ENCODE measurements at places on chromosomes 12 and 14.
A peak's percentile ranks its signal among the peaks of the same experiment; 100 is the strongest.

GRCh38 chr14:29804481-29805266, 123.0 kb downstream of the PRKD1 start:
- no peak for DNase-seq

DNA sequence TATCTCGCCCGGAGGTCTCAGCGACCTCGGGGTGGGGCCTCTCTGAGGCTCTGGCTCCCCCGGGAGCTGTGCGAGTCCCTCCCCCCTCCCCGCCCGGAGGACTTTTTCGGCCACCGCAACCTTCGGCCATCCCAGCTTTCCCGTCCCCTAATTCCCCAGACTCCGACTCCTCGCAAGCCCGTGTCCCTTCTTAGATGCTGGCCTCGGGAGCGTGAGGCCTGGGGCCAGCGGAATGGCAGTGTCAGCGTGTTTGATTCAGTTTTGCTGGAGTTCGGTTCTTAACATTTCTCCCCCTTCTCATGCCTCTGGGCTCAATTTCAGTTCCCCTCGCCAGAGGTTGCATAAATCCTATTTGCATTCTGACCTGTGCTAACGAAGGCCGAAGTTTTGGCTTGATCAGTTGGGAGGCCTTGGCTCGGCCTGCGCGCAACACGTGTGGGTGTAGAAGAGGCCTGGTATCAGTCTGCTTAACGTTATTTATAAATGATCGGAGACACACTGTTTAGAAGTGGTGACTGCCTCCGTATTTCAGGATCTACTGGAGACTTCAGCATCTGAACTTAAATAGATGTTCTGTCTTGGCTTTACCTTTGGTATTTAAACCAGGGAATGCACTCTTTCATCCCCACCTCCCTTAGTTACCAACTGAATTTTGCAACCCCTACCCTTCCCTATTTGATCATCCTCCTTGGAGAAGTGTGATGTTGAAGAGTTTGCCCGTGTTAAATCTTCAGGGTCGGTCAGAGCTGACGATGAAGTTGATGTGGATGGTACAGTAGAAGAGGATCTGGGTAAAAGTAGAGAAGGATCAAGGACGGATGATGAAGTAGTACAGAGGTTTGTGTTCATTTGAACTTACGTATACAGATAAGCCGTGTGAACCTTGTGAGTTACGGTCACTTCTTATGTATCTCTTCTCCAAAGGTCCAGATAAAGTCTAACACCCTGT, 851 bp downstream of the HSP90B1 start:
- DNase-seq = peak; percentile 14

DNA sequence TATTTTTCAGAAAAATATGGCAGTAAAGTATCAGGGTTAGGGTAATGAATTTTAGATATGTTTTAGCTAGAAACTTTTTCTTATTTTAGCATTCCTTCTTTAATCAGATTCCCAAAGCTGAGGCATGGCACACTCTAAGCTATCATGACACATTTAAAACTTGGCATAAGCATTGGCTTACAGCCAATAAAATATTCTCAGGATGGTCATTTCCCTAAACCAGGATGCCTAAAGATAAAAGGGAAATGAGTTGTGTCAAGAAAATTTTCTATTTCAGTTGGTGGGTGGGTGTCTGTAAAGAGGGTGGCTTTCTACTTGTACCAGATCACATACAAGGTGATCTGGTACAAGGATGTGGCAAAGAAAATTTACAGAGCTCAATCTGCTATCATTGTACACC, 47.8 kb downstream of the PEBP1 start:
- DNase-seq = no peak

GRCh38 chr14:20745571-20746358, at the start of gene EDDM3A:
Gene EDDM3A, plus strand, starts transcription at chr14:20745887. Its CDS starts 1,694 bp downstream, at chr14:20747581.
- DNase-seq = no peak

DNA sequence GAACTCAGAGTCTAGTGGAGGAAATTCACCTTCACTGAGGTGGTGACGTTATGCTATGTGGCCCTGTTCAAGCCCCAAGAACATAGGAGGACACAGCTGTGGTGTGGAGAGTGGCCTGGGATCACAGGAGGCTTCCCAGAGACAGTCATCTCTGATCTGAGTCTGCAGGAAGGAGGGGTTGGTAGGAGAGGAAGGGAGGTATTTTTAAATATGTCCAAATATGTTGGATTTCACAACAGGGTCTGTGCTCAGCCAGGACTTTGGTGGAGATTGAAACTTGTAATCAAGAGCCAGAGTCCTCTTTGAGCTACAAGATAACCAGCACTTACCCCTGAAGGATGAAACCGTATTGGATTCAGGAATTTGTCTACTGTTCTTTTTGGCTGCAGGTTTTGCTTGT, 26.4 kb upstream of the MED13L start:
- no peak for DNase-seq

GRCh38 chr12:124994437-124994975, 1.1 kb downstream of the BRI3BP start:
- DNase-seq = no peak
